ENCODE measurements at places on chromosomes 6 and 20.

DNA sequence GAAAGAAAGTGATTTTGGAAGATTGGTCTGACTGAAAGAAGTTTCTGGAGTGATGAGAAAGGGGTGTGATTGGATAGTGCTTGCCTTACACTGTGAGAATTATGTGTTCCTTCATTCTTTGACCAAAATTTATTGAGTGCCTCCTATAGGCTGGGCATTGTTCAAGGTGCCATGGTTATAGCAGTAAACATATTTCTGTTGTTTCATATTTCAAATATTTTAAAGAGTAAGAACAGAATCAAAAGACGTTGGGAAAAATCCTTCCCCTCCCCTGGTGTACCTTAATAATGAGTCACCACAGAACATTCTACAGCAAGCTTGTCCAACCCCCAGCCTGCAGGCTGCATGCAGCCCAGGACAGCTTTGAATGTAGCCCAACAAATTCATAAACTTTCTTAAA lies 78.6 kb downstream of the GCLC start:
- no peak for DNase-seq

- no peak for DNase-seq
Observed at GRCh38 chr20:1887321-1887720, 7.9 kb upstream of the SIRPA start.

GRCh38 chr6:134491477-134491876 lies 173.6 kb upstream of the SGK1 start:
- no peak for DNase-seq

DNA sequence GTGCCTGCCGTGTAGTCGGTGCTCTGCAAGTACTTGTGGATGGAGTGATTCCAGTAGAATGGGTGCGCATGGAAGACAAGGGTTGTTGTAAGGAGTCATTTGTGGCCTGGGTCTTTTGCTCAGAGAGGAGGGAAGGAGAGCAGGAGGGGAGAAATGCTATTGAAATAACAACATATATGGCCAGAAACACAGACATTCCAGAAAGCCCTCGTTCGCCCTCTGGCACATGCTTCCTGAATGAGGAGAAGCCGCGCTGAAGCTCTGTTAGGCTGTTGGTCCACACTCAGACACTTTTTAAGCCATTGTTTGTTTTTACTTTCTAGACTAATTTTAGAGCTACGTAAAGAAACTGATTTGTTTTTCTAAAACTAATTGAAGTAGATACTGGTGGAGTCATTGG lies 107.4 kb downstream of the RPP40 start:
- DNase-seq, result no peak

DNA sequence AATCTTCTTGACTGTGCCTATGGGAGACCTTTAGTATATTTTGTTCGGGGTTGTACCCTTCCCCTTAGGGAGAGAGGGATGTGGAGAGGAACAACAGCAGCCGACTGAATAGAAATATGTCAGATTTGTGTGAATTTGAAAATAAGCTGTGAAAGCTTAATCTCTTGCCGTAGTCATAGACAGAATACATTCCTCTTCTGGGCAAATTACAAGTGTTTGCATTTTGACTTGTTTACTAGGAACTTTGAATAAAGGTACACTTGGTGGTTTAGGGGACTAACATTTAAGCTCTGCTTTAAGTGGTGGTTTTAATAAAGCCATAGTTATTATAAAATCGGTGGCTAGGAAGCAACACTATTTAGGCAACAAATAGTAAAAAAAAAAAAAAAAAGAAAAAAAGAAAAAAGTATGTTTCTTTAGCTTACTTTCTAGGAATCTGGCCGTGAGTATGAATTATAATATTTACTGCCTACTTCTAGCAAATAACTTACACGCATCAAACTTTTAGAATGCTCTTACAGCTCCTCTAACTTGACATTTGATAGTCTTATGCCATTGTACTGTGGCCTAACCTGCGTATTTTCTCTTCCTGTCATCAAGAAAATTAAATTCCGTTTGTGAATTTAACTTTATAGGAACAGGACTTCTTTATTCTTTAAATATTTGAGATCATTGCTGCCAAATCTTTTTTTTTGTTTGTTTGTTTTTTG lies 65.1 kb downstream of the ZBTB2 start:
- DNase-seq, result no peak

DNA sequence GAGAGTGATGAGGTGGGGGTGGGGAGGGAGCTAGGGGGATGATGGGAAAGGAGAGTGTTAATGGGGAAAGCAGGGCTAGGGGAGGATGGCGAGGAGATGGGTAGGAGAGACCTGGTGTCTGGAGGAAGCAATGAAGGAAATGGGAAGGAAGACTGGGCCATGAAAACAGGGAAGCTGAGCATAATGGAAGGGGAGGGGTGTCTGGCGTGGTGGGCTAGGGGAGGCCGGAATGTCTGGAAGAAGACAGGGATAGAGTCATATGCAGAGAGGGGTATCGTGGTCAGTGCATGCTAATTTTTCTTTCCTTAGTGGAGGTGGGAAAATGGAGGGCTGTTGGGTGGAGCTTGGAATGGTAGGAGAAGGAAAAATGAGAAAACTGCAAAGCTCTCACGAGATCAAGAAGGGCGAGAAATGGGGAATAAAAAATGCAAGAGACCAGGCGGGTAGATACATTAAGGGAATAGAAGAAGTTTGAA lies 423 bp downstream of the KLHDC3 start:
- no peak for DNase-seq

DNA sequence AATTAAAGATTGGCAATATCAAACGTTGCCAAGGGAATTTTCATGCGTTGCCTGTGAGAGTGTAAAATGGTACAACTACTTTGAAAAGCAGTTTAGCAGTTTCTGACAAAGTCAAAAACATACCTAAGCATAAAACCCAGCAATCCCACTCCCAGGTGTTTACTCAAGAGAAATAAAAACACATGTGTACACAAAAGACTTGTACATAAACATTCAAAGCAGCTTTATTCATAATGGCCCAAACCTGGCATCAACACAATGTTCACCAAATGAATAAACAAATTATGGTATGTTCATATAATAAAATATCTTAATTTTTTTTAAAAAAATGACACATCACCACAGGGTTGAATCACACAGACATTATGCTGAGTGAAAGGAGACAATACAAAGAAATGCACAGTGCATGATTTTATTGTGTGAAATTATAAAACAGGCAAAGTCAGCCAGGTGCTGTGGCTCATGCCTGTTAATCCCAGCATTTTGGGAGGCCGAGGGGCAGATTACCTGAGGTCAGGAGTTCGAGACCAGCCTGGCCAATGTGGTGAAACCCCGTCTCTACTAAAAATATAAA lies 240.4 kb upstream of the MARCKS start:
- no peak for DNase-seq

DNA sequence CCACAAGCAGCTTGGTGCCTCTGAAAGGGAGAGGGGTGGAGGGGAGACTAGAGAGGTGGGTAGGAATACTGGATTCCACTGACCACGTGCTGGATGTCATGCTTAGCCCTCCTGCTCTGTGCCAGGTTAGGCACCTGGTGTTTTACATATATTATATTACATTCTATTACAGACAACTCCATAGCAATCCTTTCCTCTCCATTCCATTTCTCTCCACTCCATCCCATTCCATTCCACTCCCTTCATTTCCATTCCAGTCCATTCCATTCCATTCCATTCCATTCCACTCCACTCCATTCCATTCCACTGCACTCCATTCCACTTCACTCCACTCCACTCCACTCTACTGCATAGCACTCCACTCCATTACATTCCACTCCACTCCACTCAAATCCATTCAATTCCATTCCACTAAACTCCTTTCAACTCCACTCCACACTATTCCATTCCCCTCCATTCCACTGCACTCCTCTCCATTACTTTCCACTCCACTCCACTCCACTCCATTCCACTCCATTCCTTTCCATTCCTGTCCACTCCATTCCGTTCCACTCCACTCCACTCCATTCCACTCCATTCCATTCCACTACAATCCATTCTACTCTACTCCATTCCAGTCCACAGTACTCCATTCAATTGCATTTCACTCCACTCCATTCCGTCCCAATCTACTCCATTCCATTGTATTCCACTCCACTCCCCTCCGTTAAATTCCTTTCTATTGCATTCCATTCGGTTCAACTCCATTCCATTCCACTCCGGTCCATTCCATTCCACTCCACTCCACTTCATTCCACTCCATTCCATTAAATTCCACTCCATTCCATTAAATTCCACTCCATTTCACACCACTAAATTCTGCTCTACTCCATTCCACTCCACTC lies 27.2 kb upstream of the DEFB125 start:
- DNase-seq, result no peak

- no peak for DNase-seq
Observed at GRCh38 chr20:4174909-4175308, 159.6 kb upstream of the RNF24 start.

DNA sequence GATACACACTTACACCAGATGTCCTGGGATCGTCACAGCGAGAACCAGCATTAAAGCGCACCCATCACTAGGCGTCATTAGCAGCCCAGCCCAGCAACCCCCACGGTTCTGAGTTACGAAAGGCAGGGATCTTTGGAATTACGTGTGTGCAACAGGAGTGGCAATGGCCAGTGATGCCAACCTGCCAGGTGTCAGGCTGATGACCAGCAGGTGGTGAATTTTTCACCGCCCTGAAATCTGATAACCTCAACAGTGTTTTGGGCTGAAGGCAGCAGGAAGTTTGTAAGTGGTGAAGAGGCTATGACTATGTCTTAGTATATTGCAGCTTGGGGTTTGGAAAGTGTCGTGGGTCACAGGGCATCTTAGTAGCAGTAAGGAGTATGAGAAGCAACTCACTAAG lies 166.1 kb downstream of the TMEM242 start:
- DNase-seq, result no peak

DNA sequence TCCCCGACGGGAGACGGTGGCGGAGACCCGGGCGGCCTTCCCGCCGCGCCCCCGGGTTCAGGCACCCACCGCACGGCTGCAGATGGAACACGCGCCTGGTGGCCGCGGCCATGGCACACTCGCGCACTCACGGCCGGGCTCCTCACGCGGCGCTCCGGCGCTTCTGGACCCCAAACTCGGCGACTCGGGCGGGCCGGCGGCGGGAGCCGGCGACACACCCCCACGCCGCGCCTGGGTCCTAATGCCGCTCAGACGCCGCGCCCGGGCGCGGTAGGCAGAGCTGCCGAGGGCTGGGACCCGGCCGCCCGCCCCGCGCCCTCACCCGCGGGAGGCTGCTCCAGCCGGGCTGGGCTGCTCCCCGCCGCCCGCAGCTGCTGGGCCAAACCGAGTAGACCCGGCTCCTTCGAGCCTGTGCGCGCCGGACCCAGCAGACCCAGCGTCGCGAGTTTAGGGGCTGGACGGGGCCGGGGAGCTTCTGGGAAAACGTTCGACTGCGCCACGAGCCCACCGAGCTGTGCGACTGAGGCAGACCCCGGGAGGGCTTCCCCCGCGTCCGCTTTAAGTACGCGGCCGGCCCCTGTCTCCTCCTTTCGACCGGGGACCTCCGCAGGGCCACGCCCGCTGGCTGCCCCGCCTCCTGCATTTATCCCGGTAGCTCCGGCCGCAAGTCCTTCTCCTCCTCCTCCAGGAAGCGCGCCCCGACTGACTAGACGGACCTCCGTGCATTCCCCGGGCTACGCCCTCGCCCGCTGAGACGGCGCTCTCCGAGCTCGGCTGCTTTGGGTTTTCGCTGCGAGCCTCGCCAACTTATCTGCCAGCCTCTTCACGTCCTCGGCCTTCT lies at the start of gene SLC4A11:
TSS of gene SLC4A11 (minus strand) at position 165 of the 841 bp plus-strand sequence. CDS start at position 112, 53 bp downstream.
- DNase-seq, result peak; percentile 31

DNA sequence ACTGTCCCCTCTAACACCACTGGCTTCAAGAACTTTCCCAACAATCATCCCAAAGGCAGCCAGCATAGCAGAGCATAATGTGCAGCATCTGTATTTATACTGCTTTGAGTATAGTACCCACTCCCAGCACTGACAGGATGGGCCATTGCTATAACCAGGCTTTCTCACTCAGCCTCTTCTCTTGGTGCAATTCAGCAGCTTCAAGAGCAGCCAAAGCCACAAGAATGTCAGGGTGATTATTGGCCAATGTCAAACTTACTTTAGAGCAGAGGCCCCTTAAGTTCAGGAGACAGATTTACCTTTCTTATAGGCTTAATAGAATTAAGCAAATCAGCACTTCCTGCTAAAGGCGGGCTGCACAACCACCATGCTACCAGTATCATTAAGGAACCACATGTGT lies 232.4 kb upstream of the RSPO3 start:
- no peak for DNase-seq

GRCh38 chr6:5453546-5453945 lies 192.2 kb downstream of the FARS2 start:
- DNase-seq, result no peak
